Body of pancreas (tissue), 4 donors: ENCODE measurements at places on chromosomes 5 and 9. TPM values are rescaled to one million over a fixed set of nuclear protein-coding genes. Genes with fewer than 3 reads are reported as not detected.

DNA sequence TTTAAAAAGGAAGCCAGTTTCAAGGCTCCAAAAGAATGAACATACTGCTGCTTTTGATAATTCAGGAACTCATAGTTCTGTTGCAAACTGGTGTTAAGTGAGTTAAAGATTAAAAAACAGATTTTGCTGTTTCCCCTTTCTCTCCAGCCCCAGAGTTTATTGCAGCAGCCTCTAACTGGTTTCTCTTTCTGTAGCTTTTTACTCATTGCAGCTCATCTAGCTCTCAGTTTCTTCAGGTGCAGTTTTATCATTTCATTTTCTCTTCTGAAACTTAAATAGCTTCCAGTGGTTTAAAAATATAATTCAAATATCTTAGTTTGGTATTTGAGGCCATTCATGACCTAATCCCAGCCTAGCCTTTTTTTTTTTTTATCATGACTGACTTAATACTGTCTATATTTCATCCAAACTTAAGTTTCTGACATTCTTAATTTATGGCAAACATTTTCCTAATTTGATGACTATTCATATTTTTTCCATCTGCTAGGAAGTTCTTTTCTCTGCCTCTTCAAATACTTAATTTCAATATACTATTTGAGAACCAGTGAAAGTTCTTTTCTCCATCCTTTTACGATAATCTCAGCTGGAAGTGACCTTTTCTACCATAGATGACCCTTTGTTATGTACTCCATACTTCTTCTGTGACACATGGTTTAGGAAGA lies 252.7 kb upstream of the GRIA1 start:
- DNase-seq: no peak
- H3K27ac ChIP-seq: no peak overlapping the region
- H3K36me3 ChIP-seq: no peaks in the 10 kb centered on the region
- no peaks in the 10 kb centered on the region for H3K4me1 ChIP-seq

DNA sequence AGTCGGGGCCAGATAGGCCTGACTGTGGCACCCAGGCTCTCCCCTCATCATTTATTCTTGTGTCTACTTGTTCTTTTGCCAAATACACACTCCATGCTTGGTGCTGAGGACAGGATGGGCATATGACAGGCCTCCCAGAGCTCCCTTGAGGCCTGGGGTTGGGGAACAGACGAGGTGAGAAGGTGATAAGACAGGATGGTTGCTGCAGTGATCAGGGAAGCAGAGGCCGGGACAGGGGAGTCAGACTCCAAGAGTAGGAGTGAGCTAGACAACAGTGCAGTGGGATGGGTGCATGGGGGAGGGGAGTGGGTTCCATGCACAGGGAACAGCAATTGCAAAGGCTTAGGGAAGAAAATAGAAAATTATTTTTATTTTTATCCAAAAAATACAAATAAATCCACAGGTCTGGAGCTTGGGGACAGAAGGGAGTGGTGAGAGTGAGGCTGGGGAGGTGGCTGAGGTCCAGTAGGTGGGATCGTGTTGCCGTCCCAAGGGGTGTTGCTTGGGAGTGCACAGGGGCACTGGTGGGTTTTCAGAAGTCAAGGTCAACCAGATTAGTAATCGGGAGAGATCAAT lies 3.4 kb upstream of the AMBP start:
- H3K27ac ChIP-seq: peak overlapping the region; percentile 73
- no peaks in the 10 kb centered on the region for H3K36me3 ChIP-seq
- peaks cover 60% of the 10 kb centered on the region for H3K4me1 ChIP-seq

DNA sequence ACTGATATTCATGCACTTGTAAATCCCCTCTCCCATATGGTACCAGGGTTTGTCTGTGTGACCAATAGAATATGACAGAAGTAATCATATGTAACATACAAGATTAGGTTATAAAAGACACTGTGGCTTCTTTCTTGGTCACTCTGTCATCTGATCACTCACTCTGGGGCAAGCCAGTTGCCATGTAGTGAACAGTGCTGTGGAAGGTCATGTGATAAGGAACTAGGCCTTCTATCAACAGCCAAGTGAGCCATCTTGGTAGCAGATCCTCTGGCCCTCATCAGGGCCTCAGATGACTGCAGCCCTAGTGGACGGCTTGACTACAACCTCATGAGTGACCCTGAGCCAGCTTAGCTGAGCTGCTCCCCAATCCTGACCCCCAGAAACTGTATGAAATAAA lies 30.0 kb upstream of the MATR3 start:
- no peak overlapping the region for H3K27ac ChIP-seq
- no peak for DNase-seq
- H3K36me3 ChIP-seq: no peaks in the 10 kb centered on the region
- no peak overlapping the region for H3K4me3 ChIP-seq

- DNase-seq: no peak
- no peak overlapping the region for H3K27ac ChIP-seq
- H3K27me3 ChIP-seq: no peaks in the 10 kb centered on the region
- no peaks in the 10 kb centered on the region for H3K4me1 ChIP-seq
Observed at GRCh38 chr5:56807679-56808078, 7.7 kb upstream of the MAP3K1 start.

- H3K36me3 ChIP-seq: no peaks in the 10 kb centered on the region
- no peak within 1 kb of the TSS for H3K27ac ChIP-seq
- H3K4me1 ChIP-seq: no peaks in the 10 kb centered on the region
- no peak within 1 kb of the TSS for H3K4me3 ChIP-seq
Observed at GRCh38 chr9:19033015-19033414, at the start of gene SAXO1. Gene SAXO1 (minus strand): TSS chr9:19033209. CDS start chr9:19032908, 301 bp downstream.

- no peaks in the 10 kb centered on the region for H3K4me1 ChIP-seq
- no peak overlapping the region for H3K4me3 ChIP-seq
- H3K27ac ChIP-seq: no peak overlapping the region
- DNase-seq: no peak
Observed at GRCh38 chr9:99419070-99419469, 197.0 kb downstream of the SEC61B start.

DNA sequence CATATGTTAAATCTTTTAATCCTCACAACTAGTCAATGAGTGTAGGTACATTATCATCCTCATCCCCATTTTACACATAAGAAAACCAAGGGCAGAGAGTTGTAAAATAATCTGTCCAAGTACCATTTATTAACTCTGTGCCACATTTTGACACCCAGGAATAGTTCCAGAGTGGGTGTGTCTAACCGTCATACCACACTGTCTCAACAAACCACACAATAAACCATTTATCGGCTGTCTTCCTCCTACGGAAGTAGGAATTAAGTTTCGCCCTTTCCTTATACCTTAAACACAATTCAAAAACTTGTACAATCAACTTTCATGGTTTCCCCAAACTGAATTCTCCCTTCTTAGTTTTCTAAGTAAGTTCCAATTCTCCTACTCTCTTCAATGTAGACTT lies 11.4 kb downstream of the AP3B1 start:
- H3K27me3 ChIP-seq: no peaks in the 10 kb centered on the region
- H3K4me3 ChIP-seq: no peak overlapping the region
- no peak for DNase-seq
- no peaks in the 10 kb centered on the region for H3K36me3 ChIP-seq

GRCh38 chr5:41346609-41347008 lies 133.3 kb upstream of the C6 start:
- H3K4me3 ChIP-seq: no peak overlapping the region
- H3K4me1 ChIP-seq: no peaks in the 10 kb centered on the region
- H3K27me3 ChIP-seq: no peaks in the 10 kb centered on the region
- no peak for DNase-seq

GRCh38 chr9:70553707-70554673 lies 139.5 kb upstream of the KLF9 start:
- H3K27ac ChIP-seq: peak overlapping the region; percentile 38
- no peaks in the 10 kb centered on the region for H3K27me3 ChIP-seq
- H3K4me1 ChIP-seq: peaks cover 6% of the 10 kb centered on the region
- no peak overlapping the region for H3K4me3 ChIP-seq
- no peaks in the 10 kb centered on the region for H3K36me3 ChIP-seq
- DNase-seq: no peak

DNA sequence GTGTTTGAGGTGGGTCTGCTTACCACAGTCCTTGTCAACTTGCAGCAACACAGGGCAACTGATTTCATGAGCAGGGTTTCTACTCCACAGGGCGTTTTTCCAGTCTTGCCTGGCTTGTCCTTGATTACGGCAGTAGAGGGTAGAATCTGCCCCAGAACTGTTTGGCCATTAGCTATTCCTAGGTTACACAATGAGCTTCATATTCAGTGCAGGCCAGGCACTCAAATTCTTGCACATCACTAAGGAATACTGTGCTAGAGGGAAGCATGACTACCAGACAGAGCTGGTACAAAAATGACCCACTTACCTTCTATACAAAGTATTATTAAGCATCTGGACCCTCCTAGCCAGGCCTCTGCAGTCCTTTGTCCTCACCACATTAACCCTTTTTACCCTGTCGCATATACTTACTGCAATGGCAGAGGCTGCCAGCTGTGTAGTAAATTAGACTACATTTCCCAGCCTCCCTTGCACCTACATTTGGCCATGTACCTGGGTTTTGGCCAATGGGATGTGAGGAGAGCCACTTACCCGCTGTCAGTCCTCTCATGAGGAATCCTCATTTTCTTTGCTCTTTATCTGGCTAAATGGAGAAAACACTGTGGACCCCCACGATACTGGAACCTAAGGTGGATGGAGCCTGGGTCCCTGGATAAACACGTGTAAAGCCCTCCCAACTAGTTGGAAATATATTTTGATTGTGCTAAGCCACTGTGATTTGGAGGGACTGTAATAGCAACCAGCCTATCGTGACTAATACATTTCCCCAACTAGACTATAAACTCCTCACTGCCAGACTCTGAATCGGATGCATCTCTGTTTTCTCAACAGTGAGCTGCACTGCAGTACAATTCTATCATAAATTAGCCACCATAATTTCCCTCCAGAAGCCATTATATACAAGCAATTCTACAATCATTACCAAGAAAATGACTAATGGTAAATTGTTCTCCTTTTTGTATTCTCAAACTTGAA lies 218.7 kb downstream of the GLIS3 start:
- no peak for DNase-seq
- no peaks in the 10 kb centered on the region for H3K4me1 ChIP-seq
- no peak overlapping the region for H3K4me3 ChIP-seq
- no peaks in the 10 kb centered on the region for H3K36me3 ChIP-seq
- no peak overlapping the region for H3K27ac ChIP-seq

- no peak overlapping the region for H3K4me3 ChIP-seq
- H3K36me3 ChIP-seq: no peaks in the 10 kb centered on the region
- H3K4me1 ChIP-seq: peaks cover 6% of the 10 kb centered on the region
- H3K27ac ChIP-seq: no peak overlapping the region
Observed at GRCh38 chr5:158166424-158166823, 307.5 kb upstream of the CLINT1 start.

DNA sequence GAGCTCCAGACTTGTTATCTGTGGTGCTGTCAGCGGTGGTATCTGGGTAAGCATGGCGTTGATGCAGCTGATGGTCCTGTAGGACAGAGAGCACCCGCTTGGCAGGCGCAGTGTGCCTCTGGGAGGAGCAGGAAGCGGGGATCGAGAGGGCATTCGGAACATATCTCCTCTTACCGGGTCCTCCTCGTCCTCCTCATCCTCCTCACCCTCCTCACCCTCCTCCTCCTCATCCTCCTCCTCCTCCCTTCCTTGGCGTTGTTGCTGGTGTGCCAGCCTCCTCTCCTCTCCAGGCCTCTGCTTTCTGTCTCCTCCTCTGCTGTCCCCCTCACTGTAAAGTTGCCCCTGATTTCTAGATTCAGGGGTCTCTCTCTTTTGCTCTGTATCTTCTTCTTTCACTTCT lies 21.2 kb downstream of the ECM2 start:
- H3K4me1 ChIP-seq: no peaks in the 10 kb centered on the region
- DNase-seq: no peak
- H3K4me3 ChIP-seq: no peak overlapping the region
- no peaks in the 10 kb centered on the region for H3K27me3 ChIP-seq

DNA sequence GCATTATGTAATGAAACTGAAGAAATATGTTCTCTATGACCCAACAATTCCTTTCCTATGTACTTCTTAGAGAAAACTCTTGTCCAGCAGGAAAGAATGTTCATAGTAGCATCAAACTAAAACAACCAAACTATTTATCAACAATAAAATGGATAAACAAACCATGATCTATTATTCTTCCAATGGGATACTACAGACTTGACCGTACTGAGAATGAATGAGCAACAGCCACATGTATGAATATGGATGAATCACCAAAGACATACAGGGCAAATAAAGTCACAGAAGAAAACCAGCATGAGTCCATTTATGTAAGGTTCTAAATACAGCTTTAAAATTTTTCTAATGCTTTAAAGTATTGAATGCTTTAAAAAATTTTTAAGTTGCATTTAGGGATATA lies 73.6 kb upstream of the SUSD1 start:
- DNase-seq: no peak
- H3K36me3 ChIP-seq: peaks cover 4% of the 10 kb centered on the region
- no peaks in the 10 kb centered on the region for H3K27me3 ChIP-seq
- no peak overlapping the region for H3K27ac ChIP-seq

DNA sequence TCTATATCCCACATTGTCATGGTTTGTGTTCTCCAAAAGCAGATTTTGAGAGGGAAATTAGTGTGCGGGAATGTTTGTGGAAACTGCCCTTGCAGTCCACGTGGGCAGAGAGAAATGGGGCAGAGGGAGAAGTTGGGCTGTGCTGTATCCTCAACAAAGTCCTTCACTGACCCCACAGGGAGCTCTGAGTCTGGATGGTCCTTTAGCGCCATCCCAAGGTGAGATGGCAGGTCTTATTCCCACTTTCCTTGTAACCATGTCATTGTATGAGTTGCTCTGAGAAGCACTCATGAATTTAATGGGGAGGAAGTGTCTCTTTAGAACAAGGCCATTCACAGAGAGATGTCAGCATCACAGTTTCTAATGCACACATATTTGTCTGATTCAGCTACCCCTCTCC lies 127.1 kb downstream of the ANKRD18B start:
- no peaks in the 10 kb centered on the region for H3K36me3 ChIP-seq
- H3K27me3 ChIP-seq: no peaks in the 10 kb centered on the region
- no peak overlapping the region for H3K27ac ChIP-seq
- H3K4me3 ChIP-seq: no peak overlapping the region
- no peaks in the 10 kb centered on the region for H3K4me1 ChIP-seq

OR1J2 gene
- total RNA-seq: not detected

CER1 gene
- total RNA-seq: 2.0 TPM

CATSPER3 gene
- not detected for total RNA-seq

FAM221B gene
- total RNA-seq: 0.33 TPM
